Left lung (tissue), 14 donors: ENCODE measurements at places on chromosomes 3 and 15.
A peak's percentile ranks its signal among the peaks of the same experiment; 100 is the strongest.

DNA sequence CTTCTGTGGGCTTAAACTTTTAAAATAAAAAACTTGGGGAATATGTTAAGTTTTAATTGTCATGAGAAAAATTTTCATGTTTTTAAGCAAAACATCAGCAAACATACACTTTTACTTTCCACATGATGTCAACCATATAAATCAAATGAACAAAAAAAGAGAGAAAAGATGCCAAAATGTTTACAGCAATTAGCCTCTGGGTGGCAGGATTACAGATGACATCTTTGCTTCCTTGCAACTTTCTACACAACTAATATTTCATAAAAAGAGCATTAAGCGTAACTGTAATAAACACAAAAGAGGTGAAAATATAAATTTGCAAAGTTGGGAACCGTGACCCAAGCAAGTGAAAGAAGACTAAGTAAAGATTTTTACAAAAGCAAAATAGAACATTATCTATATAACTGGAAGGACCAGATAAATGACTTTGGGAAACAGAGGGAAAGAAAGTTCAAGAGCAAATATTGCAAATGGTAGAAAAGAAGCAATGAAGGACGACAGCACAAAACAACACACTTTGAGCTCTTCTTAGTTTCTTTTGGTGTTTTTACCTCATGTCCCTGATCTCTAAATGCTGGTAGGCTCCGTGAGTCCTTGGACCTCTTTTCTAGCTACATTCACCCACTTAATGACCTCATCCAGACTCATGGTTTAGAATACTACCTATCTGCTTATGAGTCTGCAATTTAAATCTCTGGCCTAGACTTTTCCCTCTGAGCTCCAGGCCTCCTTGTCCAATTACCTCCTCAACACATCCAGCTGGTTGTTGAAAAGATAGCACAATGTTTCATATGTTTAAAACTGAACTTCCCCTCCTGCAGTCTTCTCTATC lies 9.4 kb downstream of the TP53BP1 start:
- no peak for DNase-seq

GRCh38 chr3:67648701-67649100 lies 5.7 kb downstream of the SUCLG2 start:
- no peak for DNase-seq

DNA sequence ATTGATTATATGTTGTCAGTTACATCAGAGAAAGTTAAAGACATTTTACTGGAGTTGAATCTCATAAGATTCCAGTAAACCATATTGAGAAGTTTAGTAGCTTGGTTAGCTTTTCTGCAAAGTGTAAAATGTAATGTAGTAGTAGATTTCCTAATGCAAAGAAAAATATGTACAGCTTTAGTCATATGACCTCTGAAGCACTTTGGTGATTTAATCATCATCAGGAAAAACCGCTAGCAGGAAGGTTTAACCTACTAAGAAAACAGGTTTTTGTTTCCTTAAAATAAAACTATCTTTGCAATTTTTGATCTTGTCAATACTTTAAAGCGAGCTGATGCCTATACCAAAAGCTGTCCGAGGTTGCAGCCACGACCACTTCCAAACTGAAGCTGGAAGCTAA lies 364.6 kb upstream of the ZNF385D start:
- no peak for DNase-seq

- DNase-seq = no peak
These were observed 620.7 kb upstream of the ZNF385D start for GRCh38 chr3:22371607-22372291.

GRCh38 chr15:62607643-62608042 lies 434.9 kb upstream of the TPM1 start:
- DNase-seq = no peak

DNA sequence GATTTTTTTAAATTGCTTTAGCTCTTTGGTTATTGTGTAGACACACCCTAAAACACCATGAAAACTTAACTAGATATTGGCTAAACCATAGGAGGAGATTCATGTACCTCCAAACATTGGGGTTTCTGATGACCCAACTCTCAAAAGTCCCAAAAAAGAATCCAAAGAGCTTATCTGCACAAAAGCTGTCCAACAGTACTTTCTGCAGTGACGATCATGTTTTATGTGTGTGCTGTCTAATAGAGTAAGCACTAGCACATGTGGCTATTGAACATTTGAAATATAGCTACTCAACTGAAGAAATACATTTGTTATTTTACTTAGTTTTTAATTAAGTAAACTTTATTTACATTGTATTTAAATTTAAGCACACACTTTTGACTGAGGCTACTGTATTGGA lies 818.2 kb upstream of the LMCD1 start:
- no peak for DNase-seq

DNA sequence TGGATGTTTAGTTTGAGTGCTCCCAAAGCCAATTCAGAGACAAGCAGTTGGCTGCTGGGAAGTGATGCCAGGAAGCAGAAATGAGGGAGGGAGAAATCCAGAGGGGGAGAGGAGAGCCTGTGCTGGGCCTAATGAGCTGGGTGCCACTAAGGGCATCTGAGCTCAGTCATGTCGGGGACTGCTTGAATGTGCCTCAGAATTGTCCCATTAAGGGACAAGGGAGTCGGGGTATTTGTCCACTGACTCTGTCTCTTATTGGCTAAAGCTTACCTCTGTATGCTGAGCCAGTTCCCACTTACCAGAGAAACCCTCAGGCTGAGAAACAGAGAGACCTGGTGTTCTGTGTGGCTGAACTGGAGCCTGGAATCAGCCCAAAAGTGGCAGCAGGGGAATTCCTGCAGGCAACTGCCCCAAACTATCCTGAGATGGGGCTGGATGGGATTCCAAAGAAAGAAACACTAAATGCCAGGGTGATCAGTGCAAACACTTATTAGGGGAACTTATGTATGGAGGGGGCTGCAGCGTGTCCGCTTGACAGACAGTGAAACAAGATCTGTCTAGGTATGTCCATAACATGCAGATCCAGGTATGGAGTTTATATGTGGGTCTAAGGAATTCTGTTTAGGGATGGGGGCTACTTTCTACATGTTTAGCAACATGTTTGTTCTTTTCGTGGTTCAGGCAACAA lies 48.6 kb downstream of the NR1D2 start:
- no peak for DNase-seq

- no peak for DNase-seq
These were observed 198.2 kb downstream of the SLCO3A1 start for GRCh38 chr15:92051716-92052115.

DNA sequence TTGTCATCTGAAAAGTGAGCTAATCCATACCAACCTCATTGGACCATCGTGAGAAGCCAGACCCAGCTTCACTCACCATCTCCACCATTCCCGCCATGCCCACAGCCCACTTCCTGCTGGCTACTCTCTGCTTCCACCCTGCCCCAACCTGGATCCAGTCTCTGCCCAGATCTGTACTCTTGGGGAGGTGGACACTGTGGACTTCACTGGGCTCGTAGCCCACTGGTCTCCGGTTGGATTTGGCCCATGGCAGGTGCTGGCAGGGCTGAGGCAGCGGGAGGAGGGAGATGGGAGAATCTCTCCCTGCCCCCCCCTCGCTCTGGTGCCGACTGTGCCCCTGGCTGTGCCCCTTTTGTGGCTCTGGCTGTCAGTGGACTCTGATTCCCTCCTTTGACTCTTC lies 193.8 kb downstream of the ABHD5 start:
- DNase-seq = no peak

DNA sequence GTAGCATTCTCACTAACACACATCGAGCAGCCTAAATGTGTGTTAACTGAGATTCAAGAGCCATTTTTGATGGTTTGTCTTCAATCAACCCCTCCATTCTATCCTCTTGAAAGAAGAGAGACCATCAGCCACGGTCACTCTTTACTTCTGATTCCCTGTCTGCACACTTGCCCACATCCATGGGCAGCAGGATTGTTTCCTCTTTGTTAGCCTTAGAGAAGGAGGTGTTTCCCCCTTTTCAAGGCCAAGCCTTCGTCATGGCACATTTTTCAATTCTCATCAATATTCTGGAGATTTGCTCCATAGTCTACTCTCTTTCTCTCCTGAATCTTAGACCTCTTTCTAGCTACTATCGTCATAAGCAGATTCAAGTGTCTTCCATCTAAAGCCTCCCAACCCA lies 522.4 kb upstream of the NAALADL2 start:
- no peak for DNase-seq

GRCh38 chr3:141876381-141876890 lies at the start of gene ATP1B3:
TSS of gene ATP1B3 (plus strand) at chr3:141876643. CDS start at chr3:141876802, 159 bp downstream.
- peak; percentile 91 for DNase-seq

- no peak for DNase-seq
These were observed 4.2 kb upstream of the PEX5L start for GRCh38 chr3:180040966-180041365.

- no peak for DNase-seq
These were observed 96.3 kb downstream of the STT3B start for GRCh38 chr3:31629054-31629453.

- no peak for DNase-seq
These were observed 4.9 kb downstream of the OXTR start for GRCh38 chr3:8764528-8764927.

- no peak for DNase-seq
These were observed 168.8 kb downstream of the CHDH start for GRCh38 chr3:53677413-53677812.

DNA sequence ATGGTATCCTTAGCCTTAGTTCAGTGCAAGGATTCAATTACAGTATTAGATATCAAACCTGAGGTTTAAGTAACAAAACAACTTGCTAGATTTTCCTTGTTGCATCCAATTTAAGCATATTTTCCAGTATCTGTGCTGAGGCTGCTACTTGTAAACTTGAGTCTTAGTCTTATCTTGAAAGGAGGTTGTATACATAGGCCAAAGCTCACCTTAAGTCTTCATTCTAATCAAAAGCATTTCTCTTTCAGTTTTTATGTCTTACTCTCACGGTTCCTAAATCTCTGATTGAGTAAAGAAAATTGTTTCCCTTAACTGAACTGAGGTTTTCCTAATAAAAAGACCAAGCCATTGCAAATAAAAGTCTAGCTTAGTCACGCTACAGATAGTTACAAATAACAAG lies 52.6 kb downstream of the U2SURP start:
- no peak for DNase-seq

DNA sequence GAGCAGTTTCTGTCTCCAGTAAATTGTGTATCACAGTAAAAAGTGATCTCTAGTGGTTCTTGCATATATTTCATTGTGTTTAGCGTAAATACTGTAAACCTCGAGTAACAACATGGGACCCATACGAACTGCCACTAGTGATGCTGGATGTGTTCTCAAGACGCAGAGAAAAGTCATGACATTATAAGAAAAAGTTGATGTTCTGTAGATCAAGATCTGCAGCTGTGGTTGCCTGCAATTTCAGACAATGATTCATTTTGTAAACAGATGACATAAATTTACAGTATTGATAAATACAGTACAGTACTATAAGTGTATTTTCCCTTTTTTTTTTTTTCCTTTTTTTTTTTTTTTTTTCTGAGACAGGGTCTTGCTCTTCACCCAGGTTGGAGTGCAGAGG lies 100.1 kb downstream of the DPH6 start:
- DNase-seq = no peak

GRCh38 chr15:79944622-79945021 lies 26.4 kb downstream of the BCL2A1 start:
- no peak for DNase-seq

GRCh38 chr15:77342807-77343206 lies 77.1 kb downstream of the PEAK1 start:
- no peak for DNase-seq

DNA sequence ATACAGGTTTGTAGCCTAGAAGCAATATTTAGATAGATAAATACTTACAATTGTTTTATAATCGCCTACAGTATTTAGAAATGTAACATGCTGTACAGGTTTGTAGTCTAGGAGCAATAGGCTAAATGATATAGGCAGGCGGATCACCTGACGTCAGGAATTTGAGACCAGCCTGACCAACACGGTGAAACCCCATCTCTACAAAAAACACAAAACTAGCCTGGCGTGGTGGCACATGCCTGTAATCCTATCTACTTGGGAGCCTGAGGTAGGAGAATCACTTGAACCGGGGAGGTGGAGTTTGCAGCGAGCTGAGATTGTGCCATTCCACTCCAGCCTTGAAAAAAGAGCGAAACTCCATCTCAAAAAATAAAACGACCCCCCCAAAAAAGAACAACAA lies 375.2 kb upstream of the EPHA3 start:
- DNase-seq = no peak

GRCh38 chr3:46947981-46948791 lies 28.4 kb downstream of the CCDC12 start:
- DNase-seq = no peak

DNA sequence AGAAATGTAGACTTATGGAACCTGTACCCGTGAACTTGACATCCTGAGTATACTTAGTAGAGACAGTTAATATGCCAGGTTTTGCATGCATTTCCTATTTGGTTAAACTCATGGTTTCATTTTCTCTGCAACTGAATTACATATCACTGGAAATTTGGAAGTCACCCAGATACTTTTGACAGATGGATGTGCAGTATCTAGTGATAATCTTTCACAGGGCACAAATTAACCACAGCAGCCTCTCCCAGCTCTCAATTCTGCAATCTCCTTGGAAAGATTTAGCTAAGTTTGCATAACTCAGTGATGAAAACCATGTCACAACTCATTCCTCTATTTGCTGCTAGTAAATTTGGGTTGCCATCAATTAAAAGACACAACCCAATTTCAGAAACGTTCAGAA lies 162.3 kb upstream of the TPM1 start:
- no peak for DNase-seq

- DNase-seq = no peak
These were observed 594.9 kb upstream of the CFAP20DC start for GRCh38 chr3:59644479-59645402.

- DNase-seq = no peak
These were observed 121.7 kb downstream of the EDEM1 start for GRCh38 chr3:5309171-5309570.

GRCh38 chr15:44666210-44667038 lies 3.0 kb upstream of the SPG11 start:
- DNase-seq = no peak

DNA sequence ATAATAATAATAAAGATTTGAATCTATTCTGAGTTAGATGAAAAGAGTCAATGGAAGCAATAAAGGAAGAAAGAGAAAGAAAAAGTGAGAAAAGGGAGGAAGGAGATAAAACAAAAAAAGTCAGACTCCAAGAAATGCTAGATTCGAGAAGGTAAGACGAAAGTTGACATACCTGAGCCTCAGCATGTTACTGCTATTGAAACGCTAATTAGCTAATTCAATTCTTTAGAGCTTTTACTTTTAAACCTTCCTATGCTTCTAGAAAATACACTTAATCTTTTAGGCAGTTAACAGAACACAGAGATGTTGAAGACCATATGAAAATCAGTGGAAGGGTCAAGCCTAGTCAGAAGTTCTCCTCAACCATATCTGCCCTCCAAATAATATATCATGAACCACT lies 337.2 kb upstream of the ROBO2 start:
- DNase-seq = no peak
